ENCODE measurements at places on chromosomes 2 and 18. TPM values are rescaled to one million over a fixed set of nuclear protein-coding genes. Genes with fewer than 3 reads are reported as not detected.

DNA sequence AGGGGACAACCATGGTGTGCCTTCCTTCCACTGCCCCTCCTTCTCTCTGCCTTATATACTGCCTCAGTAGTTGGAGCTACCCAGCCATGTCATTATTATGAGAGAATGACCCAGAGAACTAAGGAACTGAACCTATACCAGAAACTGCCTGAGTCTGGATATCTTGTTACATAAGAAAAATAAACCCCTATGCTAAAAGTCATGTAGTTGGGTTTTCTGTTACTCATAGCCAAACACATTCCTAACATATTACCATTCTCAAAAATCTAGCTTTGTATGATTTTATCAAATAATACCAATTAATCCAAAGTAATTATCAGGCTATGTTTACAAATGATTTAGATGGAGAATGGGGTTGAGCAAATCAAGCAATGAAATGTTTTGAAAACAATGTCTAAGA lies 15.0 kb upstream of the KLF7 start:
- no peak for DNase-seq

The SCYGR4 gene
- total RNA-seq, result not detected

DNA sequence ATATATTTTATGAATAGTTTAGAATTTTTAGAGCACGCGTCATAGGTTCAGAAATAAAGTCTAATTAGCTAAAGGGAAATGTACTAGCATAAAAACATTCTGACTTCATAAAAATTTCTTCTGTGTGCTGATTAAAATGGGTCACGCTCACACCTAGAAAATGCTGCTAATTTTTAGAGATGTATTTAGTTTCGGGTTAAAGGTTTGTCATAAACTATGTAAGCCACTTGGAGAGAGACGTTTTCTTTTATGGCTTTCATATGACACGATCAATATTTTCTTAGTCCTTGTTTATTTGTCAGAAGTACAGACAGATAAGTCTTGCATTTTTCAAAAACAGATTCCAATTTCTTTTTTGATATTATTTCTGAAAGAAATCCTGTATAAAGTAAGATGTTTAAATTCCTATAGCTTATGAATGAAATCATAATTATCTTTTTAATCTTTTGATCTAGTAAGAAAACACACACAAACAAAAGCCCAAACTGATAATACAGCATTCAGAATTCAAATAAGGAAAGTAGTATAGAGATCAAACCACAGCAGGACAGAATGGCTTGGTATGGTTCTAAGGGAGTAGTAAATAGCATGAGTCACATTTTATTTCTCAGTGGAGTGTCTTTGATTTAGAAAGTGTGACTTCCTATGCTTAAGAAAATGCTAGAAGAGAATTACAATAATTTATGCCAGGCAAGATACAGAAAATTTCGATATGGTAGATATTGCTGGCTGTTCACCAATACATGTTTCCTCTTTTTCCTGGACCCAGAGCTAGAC lies 236.6 kb downstream of the GPD2 start:
- DNase-seq, result no peak

- no peak for DNase-seq
Observed at GRCh38 chr2:109102588-109103233, 26.3 kb upstream of the SH3RF3 start.

- DNase-seq, result no peak
Observed at GRCh38 chr2:38080346-38080745, 4.4 kb upstream of the CYP1B1 start.

All from breast epithelium (tissue), 4 donors.